ENCODE measurements at places on chromosomes 2 and 18. TPM values are rescaled to one million over a fixed set of nuclear protein-coding genes. Genes with fewer than 3 reads are reported as not detected.

Gene GCG
- 83.8 TPM for polyA plus RNA-seq

DNA sequence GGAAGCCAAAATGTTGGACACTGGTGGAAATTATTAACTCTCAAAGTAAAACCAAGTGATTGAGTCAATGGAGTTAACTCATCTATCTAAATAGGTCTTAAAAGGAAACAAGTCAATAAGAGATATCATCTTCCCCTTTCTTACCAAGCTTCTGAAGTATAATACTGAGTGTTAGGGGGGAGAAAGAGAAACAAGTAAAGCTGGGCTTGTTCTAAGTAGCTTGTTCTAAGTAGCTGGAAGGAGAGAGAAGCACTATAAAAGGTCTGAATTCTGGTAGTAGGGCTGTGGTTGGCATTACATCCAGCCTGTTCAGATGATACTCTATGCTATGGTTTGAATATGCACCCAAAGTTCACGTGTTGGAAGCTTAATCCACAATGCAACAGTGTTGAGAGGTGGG is 26.8 kb downstream of the YES1 start:
- DNase-seq: no peak

- DNase-seq: no peak
Measured at GRCh38 chr2:31748041-31748440, 167.3 kb upstream of the SRD5A2 start.

DNA sequence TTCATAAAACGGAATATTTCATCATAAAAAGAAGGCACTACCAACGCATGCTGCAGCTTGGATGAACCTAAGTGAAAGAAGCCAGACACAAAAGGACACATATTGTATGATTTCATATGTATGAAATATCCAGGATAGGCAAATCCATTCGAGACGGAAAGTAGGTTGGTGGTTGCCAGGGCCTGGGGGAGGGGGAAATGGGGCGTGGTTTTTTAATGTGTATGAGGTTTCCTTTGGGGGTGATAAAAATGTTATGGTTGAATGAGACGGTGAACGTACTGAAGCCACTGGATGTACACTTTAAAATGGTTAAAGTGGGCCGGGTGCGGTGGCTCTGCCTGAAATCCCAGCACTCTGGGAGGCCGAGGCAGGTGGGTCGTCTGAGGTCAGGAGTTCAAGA is 20.0 kb upstream of the SPATA3 start:
- DNase-seq: no peak

- DNase-seq: peak; percentile 81
Measured at GRCh38 chr2:38508311-38509039, 94.3 kb downstream of the HNRNPLL start.

Gene CERS6
- polyA plus RNA-seq: 43.8 TPM

Gene CEP76
- 7.0 TPM for polyA plus RNA-seq

DNA sequence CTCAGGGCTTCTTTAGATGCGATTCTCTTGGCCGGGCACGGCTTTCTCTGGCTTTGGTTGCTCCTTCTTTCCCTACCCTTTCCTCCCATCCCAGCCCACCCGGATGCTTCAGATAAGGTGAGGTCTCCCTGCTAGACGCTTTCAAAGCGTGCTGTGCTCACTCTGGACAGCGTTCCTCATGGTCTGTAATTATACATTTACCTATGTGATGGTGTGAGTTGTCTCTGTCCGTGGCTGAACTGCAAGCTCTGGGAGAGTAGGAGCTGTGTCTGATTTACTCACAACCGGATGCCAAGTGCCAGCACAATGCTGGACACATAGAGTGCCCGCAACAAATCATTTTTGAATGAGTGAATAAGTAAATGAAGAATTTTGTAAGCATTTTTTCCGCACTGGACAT is 26.8 kb upstream of the PNPT1 start:
- DNase-seq: no peak

- no peak for DNase-seq
Measured at GRCh38 chr2:219358170-219359075, 25.9 kb upstream of the RESP18 start.

Gene PMAIP1
- 10.4 TPM for polyA plus RNA-seq

DNA sequence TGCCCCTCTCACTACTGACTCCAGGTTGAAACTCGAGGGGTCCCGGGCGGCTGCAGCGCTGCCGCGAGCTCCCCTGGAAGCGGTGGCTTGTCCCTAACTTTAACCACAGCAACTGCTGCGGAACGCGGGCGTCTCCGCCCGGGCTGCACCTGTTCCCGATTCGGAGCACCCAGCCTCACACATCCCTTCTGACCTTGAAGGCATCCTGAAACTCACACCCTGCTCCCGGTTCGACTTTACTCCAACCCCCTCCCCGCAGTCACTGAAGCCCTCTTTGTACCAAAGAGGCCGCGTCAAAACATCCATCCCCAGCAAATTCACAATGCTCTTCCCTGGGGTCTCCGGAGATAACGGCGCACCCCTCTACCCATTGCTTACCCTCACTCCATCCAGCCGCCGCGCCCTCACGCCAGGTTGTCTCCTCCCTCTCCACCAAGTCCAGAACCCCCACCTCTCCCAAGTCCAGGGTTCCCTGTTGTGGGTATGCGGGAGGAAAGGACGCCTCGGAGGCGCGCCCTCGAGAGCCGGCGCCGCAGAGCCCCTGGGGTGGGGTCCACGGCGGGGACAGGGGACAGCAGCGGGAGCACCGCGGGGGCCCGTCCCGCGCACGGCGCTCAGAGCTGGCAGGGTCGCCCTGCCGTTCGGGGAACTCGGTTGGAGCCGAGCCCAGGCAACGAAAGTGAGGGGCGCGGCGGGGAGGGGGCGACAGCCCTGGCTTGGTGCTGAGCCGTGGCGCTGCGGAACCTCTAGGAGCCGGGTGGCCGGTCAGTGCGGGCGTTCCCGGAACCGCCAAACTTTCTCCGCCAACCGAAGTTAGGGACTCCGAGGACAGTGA is 934 bp downstream of the MYO5B start:
- peak; percentile 64 for DNase-seq

- DNase-seq: no peak
Measured at GRCh38 chr2:47022186-47022765, 106.7 kb upstream of the MCFD2 start.

DNA sequence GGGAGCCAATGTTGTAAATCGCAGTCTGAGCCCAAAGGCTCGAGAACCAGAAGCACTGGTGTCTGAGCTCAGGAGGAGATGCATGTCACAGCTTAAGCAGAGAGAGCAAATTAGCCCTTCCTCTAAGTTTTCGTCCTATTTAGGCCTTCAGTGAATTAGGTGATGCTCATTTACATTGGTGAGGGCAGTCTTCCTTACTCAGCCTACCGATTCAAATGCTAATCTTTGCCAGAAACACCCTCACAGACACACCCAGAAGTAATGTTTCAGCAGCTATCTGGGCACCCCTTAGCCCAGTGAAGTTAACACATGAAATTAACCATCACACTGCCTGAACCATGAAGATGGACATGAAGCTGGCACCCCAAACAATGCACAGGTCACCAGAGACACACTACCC is 385.1 kb downstream of the STK39 start:
- DNase-seq: no peak

DNA sequence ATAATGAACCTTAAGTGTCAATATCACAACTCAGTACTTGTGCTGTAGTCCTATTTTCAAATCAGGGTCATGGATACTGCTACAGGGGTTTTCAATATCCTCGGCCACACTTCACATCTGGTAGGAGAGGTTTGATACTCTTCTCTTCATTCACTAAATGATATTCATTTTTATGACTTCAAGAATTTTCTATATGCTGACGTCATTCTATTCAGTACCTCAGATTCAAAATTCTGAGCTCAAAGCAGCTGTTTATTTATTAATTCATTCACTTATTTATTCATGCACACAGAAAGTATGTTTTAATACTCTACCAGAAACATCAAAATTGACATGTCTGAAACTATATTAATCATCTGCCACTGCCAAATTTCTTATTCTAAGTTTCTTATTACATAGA is 866.9 kb upstream of the LRRTM1 start:
- no peak for DNase-seq

- DNase-seq: no peak
Measured at GRCh38 chr2:71607151-71607889, 154.0 kb downstream of the DYSF start.

Gene FMNL2
- polyA plus RNA-seq: 35.3 TPM

GRCh38 chr2:94622113-94622618 is 249.1 kb upstream of the TEKT4 start:
- DNase-seq: no peak

Gene ECEL1
- 1.1 TPM for polyA plus RNA-seq

GRCh38 chr18:72581976-72582375 is 37.8 kb upstream of the CBLN2 start:
- DNase-seq: no peak

Gene ITPRIPL1
- polyA plus RNA-seq: 1.9 TPM

DNA sequence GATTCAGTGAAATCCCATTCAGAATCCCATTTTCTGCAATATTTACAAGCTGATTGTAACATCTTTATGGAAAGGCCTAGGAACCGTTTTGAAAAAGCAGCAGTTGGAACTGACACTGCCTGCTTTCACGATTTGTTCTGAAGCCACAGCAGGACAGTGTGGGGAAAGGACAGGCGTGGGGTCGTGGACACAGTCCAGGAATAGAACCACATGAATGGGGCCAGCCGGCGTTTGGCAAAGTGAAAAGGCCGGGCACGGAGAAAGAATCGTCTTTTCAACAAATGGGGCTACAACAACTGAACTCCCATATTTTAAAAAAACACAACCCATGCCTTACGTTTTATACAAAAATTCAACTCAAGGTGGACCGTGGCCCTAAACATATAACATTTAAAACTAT is 69.8 kb downstream of the SLC66A2 start:
- DNase-seq: no peak

DNA sequence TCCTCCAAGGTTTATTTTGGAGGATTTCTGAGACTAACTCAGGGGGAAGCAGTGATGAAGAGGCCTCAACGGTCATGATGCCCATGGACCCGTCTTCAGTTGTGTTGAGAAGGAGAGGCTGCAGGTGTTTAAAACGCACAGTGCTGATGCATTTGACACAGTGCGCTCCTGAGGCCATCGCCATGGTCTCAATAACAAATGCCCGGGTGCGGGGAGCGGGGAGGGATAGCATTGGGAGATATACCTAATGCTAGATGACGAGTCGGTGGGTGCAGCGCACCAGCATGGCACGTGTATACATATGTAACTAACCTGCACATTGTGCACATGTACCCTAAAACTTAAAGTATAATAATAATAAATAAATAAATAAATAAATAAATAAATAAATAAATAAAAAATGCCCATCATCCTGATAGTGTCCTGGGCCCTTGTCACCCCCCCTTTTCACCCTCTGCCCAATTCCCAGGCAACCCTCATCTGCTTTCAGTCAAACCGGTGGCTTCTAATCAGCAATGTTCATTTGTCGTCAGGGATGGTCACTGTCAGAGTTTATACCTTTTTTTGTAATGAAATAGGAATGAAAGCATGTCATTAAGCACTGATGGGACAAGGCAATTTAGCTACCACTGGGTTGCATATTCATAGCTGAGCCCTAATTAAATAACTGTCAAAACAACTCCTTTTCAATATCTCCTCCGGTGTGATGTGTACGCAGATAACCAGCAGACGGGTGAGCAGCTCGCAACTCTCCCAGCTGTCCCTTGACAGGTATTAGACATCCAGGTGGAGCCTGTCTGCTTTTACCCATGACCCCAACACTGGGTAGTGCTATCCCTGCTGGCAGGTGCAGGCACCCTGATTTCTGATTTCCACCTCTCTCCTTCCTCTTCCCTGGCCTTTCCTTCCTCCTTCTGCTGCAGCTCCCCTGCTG is 95.9 kb downstream of the KCNF1 start:
- no peak for DNase-seq

Gene ABCG8
- 24.3 TPM for polyA plus RNA-seq

Gene UGT1A4
- 0.04 TPM for polyA plus RNA-seq

Gene ADI1
- polyA plus RNA-seq: 57.2 TPM

- DNase-seq: no peak
Measured at GRCh38 chr2:137002896-137003295, 237.6 kb downstream of the THSD7B start.

Gene LRRC30
- not detected for polyA plus RNA-seq

GRCh38 chr2:240259201-240259923 is 118.9 kb upstream of the OTOS start:
- no peak for DNase-seq

DNA sequence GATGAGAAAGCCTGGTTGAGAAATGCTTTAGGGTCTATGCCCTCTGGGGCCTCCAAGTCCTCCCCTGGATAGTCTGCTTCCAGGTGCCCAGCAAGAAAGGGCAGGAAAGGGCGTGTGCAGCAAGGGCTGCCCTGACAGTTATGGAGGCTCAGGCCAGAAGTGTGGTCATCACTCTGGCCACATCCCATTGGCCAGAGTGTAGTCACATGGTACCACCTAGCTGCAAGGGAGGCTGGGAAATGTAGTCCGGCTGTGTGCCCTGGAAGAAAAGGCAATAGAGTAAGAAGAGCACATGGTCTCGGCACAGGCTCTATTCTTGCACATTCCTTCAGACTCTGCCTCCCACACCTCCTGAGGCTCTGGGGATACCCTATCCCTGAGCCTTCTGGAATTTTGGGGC is 35.7 kb downstream of the ODC1 start:
- DNase-seq: no peak

GRCh38 chr2:168470320-168471162 is 14.5 kb downstream of the CERS6 start:
- no peak for DNase-seq

DNA sequence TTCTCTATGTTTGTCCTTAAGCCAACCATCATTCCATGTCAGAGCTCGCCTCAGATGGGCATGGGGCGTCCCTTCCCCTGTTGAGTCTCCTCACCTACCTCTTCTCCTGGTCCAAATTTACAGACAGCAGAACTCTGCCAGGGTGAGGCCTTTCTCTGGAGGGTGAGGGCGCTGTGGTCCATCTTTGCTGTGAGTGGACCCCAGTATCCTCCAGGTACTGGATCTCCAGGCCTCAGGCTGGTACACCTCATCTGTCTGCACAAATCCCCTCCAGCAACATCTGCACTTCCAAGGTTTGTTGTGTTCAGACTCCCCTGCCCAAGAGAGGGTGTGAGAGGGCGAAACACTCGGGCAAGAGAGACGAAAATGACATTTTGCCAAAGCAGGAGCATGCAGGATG is 63.9 kb upstream of the EDAR start:
- DNase-seq: no peak

Gene GALM
- polyA plus RNA-seq: 76.1 TPM

Gene SAG
- 0.36 TPM for polyA plus RNA-seq

Gene DSG4
- polyA plus RNA-seq: 0.04 TPM

Gene LBX2
- polyA plus RNA-seq: 47.8 TPM

GRCh38 chr2:239075918-239076758 is 228.3 kb downstream of the TWIST2 start:
- peak; percentile 48 for DNase-seq

DNA sequence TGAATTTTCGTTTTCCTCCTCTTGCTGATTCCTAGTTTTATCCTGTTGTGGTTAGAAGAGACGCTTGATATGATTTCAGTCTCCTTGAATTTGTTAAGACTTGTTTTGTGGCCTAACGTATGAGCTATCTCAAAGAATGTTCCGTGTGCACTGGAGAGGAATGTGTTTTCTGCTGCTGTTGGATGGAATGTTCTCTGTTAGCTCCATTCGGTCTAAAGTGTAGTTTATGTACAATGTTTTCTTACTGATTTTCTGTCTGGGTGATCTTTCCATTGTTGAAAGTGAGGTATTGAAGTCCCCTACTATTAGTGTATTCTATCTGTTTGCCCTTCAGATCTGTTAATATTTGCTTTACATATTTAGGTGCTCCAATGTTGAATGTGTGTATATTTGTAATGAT is 25.9 kb downstream of the COLEC11 start:
- no peak for DNase-seq

- no peak for DNase-seq
Measured at GRCh38 chr18:11801573-11801972, 49.6 kb upstream of the CHMP1B start.

Gene SLC30A3
- polyA plus RNA-seq: 0.57 TPM

Gene SLC23A3
- 6.2 TPM for polyA plus RNA-seq

- DNase-seq: no peak
Measured at GRCh38 chr2:25336383-25336841, 5.3 kb downstream of the DNMT3A start.

Measured in large intestine (tissue), 12 donors.